Stimulated activated CD8-positive, alpha-beta memory T cell treated with anti-CD3 and anti-CD28 coated beads, Interleukin-2, amount 100 ng/mL, for 1 hour (primary cell): ENCODE measurements at places on chromosomes 1 and 21.

DNA sequence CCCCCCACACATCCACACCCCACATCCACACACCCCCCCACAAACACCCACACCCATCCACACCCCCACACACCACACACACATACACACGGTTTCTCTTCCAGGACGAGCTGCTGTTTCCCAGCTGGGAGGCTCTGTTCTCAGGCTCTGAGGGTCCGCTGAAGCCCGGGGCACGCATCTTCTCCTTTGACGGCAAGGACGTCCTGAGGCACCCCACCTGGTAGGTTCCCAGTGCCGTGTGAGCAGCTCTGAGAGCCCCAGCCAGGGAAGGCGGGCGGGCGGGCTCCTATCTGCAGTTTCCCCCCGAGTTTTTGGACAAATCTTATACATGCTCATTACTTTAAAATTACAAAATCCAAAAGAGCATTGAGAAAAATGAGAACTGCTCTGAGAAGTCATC, 31.2 kb downstream of the SLC19A1 start:
- DNase-seq = no peak

DNA sequence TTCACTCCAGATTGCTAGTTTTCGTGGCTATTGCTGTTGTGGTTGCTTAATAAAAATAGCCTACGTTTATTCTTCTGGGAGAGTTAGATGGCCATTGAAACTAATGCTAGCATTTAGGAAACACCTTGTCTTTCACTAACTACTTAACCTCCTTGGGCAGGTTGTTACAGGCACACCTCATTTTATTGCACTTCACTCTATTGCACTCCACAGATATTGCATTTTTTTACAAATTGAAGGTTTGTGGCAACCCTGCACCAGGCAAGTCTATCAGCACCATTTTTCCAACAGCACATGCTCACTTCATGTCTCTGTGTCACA, 11.3 kb upstream of the MARK1 start:
- no peak for DNase-seq

DNA sequence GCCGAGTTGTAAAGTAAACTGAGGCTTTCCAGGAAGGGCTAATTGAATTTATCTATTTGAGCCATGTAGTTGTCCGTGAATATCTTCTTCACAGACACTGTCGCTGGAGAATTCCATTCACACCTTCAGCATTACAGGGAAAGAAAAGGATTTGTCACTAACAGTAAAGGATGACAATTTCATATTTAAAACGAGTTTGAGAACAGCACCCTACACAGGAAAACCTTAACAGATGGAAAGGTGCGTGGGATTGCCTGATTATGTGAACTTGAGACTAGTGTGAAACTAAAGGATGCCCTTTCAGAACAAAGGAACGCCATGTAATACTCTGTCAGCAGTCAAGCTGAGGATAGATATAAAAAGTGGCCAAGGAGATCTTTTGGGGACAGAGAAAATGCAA, 492.5 kb upstream of the ADGRL2 start:
- no peak for DNase-seq

DNA sequence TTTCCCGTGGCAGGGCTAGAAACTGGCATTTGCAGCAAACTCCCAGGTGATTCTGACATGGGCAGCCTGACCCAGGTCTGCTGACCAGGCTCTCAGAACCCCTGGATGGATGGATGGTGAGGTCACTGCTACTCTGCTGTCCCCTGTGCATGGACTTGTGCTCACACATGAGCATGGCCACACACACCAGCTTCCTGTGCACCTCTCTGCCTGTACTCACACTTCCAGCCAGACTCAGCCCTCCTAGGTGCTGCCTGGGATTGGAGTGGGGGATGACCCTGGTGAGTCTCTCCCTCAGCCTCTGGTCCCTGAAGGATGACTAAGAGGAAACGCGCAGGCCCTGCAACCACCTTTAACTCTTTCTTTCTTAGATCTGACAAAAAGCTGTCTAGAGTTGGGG, 361.1 kb downstream of the HHAT start:
- DNase-seq = no peak

DNA sequence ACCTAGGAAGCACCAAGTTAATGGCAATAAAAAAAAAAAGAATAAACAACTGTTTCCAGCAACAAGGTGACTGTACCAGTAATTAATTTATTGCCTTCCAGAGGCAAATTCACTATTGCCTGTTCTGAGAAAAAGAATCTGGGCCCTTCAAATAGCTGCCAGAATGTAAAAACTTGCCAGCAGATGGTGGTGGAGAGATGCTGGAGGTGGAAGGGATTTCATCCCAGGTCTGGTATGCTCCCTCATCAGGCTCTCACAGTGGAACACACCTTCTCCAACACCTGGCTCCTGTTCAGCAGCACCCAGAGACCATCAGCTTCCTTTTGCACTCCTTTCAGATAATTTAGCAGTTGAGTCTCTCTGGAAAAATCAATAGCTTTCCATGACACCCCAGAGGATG, 792.9 kb upstream of the ADAMTS5 start:
- DNase-seq = no peak

DNA sequence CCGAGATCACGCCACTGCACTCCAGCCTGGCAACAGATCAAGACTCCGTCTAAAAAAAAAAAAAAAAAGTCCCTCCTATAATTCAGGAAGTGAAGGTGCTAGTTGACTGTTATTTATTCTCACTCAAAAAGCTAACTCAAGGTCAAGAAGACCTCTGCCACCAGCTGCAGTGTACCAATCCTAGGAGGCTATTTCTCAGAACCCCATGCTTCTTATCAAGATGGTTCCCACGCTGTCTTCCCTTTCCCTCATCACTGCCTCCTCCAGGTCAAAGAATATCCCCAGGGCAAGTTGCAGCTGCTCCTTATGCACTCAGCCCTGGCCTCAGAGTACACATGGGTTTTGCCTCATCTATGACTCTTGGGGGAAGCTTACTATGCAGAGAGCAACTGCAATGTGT, 53.6 kb downstream of the RERE start:
- no peak for DNase-seq
